ENCODE measurements at places on chromosomes 2 and 18. TPM values are rescaled to one million over a fixed set of nuclear protein-coding genes. Genes with fewer than 3 reads are reported as not detected.

DNA sequence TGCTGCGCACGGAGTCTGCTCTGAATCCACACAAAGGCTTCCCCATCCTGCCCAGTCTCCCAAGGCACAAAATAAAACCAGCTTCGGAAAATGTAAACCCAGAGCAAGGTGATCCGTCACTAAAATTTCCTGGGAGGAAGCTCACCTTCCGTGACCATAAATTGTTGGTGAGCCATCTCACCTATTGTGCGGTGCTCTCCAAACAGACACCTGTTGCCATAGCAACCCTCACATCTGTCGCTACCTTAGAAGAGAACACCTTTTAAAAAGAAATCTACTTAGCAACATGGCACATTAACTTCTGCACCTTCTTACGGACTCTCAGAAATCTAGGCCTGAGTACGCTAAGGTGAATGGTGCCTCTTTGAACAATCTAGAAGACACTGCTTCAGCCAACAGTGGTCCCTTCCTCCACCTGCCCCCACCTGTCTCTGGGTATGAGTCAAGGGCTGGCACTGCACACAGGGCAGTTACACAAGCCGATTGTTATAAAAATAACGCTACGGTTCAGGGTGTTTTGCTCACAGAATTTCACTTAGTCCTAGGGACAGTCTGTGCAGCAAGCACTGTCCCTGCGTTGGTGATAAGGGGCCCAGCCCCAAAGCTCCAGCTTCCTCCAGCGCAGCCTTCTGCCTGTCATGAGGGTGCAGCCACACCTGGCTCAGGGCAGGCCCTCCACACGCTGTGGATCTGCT, 114.9 kb upstream of the ID2 start:
- H3K27me3 ChIP-seq, result no peaks in the 10 kb centered on the region
- no peak overlapping the region for H3K4me3 ChIP-seq
- H3K36me3 ChIP-seq, result no peaks in the 10 kb centered on the region

GRCh38 chr2:223542501-223542900, 59.7 kb downstream of the SCG2 start:
- no peaks in the 10 kb centered on the region for H3K36me3 ChIP-seq
- H3K4me1 ChIP-seq, result no peaks in the 10 kb centered on the region
- no peak overlapping the region for H3K27ac ChIP-seq
- H3K27me3 ChIP-seq, result no peaks in the 10 kb centered on the region
- H3K4me3 ChIP-seq, result no peak overlapping the region

DNA sequence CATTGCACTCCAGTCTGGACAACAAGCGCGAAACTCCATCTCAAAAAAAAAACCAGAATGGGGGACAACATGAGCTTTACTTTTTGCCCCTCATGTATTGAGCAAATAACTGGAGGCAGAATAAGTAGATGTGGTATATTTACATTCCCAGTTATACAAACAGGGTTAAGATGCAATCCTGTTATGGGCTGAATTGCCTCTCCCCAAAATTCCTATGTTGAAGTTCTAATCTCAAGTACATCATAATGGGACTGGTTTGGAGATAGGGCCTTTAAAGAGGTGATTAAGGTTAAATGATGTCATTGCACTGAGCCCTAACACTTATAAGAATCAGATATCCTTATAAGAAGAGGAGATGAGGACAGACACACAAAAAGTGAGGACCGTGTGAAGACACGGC, 319.8 kb upstream of the KLHL29 start:
- no peak overlapping the region for H3K27ac ChIP-seq
- no peaks in the 10 kb centered on the region for H3K36me3 ChIP-seq
- H3K4me3 ChIP-seq, result no peak overlapping the region
- no peaks in the 10 kb centered on the region for H3K4me1 ChIP-seq

DNA sequence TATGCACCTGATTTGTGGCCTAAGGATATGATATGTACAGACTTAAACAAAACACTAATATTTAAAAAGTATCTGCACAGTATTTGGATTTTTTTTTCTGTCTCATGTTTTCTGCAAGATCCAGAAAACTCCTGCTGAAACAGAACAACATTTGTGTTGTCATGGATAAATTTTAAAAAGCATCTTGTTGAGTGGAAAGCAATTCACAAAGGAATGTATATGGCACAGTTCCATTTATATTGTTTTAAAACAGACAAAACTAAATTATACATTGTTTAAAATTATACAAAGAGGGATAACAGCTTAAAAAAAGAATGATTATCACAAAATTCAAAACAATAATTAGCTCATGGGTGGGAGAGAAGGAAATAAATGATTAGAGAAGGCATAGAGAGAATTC, 193.5 kb downstream of the PPP1R1C start:
- H3K4me1 ChIP-seq, result no peaks in the 10 kb centered on the region
- no peaks in the 10 kb centered on the region for H3K27me3 ChIP-seq
- no peaks in the 10 kb centered on the region for H3K36me3 ChIP-seq
- H3K27ac ChIP-seq, result no peak overlapping the region
- DNase-seq, result no peak

GRCh38 chr2:132484144-132484543, 67.5 kb downstream of the GPR39 start:
- H3K4me3 ChIP-seq, result no peak overlapping the region
- no peaks in the 10 kb centered on the region for H3K4me1 ChIP-seq
- no peaks in the 10 kb centered on the region for H3K36me3 ChIP-seq
- H3K27ac ChIP-seq, result no peak overlapping the region

DNA sequence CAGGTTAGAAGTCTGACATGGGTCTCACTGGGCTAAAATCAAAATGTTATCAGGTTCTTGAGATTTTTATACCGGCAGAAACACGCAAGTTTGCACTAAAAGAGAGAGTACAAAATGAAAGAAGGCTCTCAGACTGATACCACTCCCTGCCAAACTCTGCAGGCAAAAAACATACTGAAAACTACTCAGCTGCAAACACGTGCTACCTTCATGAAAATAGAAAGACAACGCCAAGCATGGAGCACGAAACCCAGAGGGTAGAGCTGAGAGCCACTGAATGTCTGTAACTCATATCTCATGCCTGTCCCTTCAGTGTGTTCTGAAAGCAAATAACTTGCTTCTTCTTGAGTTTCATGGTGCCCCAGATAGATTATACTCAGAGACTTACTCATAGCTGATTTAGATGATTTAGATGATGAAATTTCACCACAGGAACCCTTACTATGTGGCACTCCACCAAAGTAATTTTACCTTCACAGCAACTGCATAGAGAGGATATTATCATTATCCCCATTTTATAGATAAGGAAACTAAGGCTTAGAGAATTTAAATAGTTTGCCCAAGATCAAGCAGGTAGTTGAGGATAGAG, 313.0 kb upstream of the SLC39A10 start:
- no peaks in the 10 kb centered on the region for H3K27me3 ChIP-seq
- no peak overlapping the region for H3K4me3 ChIP-seq
- DNase-seq, result no peak
- no peaks in the 10 kb centered on the region for H3K36me3 ChIP-seq
- H3K27ac ChIP-seq, result no peak overlapping the region

DNA sequence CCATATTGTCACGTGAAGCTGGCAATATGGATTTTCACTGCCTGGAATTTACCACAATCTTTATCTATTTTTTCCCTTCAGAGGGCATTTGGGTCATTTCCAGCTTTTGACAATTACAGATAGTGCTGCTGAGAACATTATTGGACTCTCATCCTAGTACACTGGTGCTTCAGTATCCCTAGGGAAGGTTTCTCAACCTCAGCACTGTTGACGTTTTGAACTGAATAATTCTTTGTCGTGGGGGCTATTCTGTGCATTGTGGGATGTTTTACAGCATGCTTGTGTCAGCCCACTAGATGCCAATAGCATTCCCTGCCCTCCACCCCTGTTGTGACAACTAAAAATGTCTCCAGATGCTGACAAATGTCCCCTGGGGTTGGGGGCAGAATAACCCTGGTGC, 185.7 kb downstream of the TPGS2 start:
- no peaks in the 10 kb centered on the region for H3K27me3 ChIP-seq
- H3K36me3 ChIP-seq, result no peaks in the 10 kb centered on the region
- no peak overlapping the region for H3K27ac ChIP-seq
- no peaks in the 10 kb centered on the region for H3K4me1 ChIP-seq
- no peak for DNase-seq
- H3K4me3 ChIP-seq, result no peak overlapping the region

Gene CREB1
- total RNA-seq, result 81.5 TPM
